Stimulated activated CD8-positive, alpha-beta memory T cell treated with anti-CD3 and anti-CD28 coated beads, Interleukin-4, amount 100 ng/mL, for 1 hour (primary cell): ENCODE measurements at places on chromosomes 2 and 18.

- DNase-seq, result no peak
These were observed 48.1 kb upstream of the GALR1 start for GRCh38 chr18:77201506-77201905.

DNA sequence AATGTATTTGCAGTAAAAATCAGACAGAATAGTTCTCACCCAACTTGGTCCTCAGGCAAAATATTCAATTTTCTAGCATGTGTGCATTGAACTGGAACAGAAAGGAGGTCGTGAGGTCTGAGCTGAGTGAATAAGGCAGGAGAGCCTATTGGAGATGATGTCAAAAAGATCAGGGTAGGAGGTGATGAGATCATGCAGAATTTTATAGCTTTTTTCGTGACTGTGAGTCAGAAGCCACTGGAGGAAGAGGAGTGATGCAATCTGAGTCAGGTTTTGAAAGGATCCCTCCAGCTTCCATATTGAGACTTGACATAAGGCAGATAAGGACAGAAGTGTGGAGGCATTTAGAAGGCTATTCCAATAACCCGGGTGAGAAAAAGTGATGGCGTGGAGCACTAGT, 299.5 kb upstream of the SOX11 start:
- DNase-seq, result no peak

- no peak for DNase-seq
These were observed 498.7 kb upstream of the SPRED2 start for GRCh38 chr2:65931056-65931455.

- DNase-seq, result no peak
These were observed 18.8 kb upstream of the TSPYL6 start for GRCh38 chr2:54274781-54275242.

DNA sequence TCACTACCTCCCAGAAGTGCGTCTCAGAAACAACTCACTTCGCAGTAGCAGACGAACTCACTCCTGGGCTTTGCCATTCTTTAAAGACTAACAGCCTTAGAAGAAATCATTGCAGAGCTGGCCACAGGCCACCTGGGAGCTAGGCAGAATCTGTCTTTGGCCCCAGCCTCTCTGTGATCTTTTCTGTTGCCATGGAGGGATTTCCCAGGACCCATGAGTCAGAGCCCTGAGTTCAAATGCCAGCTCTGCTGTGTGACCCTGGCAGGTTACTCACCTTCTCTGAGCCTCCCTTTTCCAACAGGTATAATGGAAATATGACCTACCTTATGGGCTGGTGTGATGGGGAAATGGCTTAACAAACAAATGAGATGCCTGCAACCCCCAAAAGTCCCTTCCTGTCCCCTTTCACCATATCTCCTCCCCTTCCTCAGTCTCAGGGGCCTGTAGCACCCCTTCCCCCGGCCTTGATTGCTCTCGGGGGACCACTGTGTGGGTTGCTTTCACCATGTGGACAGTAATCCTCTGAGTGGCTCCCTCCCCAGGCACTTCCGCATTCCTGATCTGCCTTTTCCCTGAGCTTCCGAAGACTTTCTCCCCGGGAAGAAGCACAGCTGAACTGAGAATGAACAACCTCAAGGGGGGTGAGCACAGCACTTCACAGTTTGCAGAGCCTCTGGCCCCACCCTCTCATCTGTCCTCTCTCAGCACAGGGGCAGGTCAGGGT, 34.0 kb upstream of the SLC66A3 start:
- DNase-seq, result no peak

DNA sequence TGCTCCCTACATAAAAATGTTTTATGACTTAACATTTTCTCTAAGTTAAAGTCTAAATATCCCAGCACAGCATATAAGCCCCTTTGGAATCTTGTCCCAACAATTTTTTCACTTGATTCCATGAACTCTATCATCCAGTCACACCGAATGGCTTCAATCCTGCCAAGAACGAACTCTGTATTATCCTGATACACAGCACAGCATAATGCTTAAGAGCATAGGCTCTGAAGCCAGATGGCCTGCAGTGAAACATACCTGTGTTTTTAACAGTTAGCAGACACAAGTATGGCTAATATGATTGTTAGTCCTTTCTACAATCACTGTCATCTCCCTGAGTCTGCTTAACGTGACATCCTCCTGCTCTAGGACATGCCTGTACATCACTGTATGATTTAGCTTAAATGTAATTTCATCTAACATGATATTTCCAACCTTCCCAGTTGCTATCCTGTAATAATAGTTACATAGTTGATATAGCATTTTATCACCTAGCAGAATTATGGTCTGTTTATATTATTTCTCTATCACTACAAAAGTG, 669.5 kb downstream of the ERBB4 start:
- DNase-seq, result no peak

GRCh38 chr2:234963773-234964615, 12.2 kb downstream of the SH3BP4 start:
- DNase-seq, result no peak

- no peak for DNase-seq
These were observed 233.7 kb downstream of the LOXHD1 start for GRCh38 chr18:46423226-46423805.

- DNase-seq, result no peak
These were observed 230.2 kb downstream of the ZBTB7C start for GRCh38 chr18:48179001-48179400.

DNA sequence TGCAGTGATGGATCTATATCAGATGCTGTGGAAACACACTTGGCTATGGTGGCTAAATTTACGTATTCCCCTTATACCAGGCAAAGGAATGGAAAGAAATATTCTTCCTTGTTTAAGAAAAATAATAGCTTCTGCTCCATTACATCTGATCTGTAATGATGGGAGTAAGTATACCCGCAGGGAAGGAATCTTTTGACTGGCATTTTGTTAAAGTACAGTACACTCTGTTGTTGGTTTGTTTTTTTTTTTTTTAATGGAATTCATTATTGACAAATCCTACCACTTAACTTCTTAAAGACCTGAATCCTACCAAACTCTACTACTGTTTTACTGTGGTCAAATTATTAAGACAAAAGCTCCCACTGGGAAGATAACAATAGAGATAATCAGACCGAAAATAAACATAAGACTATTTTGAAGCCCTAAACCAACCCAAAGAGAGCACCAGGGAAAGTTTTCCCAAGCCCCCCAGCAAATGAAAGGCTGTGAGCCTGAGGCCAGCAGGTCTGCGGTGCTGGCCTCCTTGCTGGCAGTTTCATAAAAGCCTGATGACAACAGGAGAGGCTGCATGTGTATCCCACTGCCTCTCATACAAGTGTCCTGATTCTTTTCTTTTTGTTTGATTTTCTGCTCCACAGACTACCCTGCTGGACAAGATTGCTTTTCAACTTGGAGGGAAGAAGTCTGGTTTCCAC, 101.0 kb downstream of the SLC25A12 start:
- no peak for DNase-seq
